DND-41 (cell line): ENCODE measurements at places on chromosomes 2 and 18.

GRCh38 chr18:9434122-9434701 is 41.1 kb upstream of the RALBP1 start:
- no peaks in the 10 kb centered on the region for H3K4me1 ChIP-seq
- no peaks in the 10 kb centered on the region for H3K27me3 ChIP-seq
- no peak overlapping the region for H3K4me3 ChIP-seq
- H3K36me3 ChIP-seq = no peaks in the 10 kb centered on the region
- H3K27ac ChIP-seq = no peak overlapping the region
- no peak for DNase-seq

GRCh38 chr2:136205615-136206014 is 87.7 kb upstream of the CXCR4 start:
- H3K27me3 ChIP-seq = no peaks in the 10 kb centered on the region
- no peak for DNase-seq
- no peaks in the 10 kb centered on the region for H3K4me1 ChIP-seq
- H3K27ac ChIP-seq = no peak overlapping the region

DNA sequence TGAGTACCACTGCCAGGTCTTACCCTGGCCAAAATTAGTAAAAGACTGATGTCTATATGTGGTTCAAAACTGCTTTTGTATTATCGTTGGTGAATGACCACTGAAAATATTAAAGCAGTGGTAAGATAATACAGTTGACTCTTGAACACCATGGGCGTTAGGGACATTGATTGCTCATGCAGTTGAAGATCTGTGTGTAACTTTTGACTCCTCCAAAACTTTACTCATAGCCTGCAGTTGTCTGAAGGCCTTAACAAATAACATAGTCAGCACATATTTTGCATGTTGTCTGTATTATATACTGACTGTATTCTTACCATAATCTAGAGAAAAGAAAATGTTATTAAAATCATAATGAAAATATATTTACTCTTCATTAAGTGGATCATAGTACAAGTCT is 5.8 kb upstream of the ANKRD12 start:
- H3K4me3 ChIP-seq = no peak overlapping the region
- no peak overlapping the region for H3K27ac ChIP-seq
- no peak for DNase-seq
- H3K36me3 ChIP-seq = peaks cover 79% of the 10 kb centered on the region

GRCh38 chr2:13006426-13006825 is 289.7 kb downstream of the TRIB2 start:
- H3K27me3 ChIP-seq = no peaks in the 10 kb centered on the region
- no peak for DNase-seq
- no peak overlapping the region for H3K27ac ChIP-seq

- peaks cover 24% of the 10 kb centered on the region for H3K4me1 ChIP-seq
- H3K27me3 ChIP-seq = no peaks in the 10 kb centered on the region
- no peaks in the 10 kb centered on the region for H3K36me3 ChIP-seq
- H3K27ac ChIP-seq = no peak overlapping the region
- H3K4me3 ChIP-seq = no peak overlapping the region
These were observed 14.2 kb downstream of the MTX2 start for GRCh38 chr2:176283291-176284068.

DNA sequence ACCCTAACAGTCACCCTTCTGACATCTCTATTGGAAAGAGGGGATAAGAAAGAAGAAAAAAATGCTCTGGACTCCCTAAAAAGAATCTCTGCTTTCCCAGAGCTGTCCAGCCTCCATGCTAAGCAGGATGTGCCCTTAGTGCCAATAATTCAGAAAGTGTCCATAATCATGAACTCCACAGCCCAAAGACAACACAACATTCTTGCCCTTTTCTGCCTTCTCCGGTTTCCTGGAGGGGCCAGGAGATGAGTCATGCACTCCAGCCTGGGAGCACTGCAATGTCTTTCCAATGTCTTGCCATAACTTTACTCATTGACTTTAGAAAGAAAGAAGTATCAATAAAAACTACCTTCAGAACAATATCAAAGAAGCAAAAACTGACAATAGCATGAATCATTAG is 44.0 kb downstream of the KLF7 start:
- H3K4me3 ChIP-seq = no peak overlapping the region
- no peaks in the 10 kb centered on the region for H3K36me3 ChIP-seq
- no peak for DNase-seq
- H3K4me1 ChIP-seq = no peaks in the 10 kb centered on the region

DNA sequence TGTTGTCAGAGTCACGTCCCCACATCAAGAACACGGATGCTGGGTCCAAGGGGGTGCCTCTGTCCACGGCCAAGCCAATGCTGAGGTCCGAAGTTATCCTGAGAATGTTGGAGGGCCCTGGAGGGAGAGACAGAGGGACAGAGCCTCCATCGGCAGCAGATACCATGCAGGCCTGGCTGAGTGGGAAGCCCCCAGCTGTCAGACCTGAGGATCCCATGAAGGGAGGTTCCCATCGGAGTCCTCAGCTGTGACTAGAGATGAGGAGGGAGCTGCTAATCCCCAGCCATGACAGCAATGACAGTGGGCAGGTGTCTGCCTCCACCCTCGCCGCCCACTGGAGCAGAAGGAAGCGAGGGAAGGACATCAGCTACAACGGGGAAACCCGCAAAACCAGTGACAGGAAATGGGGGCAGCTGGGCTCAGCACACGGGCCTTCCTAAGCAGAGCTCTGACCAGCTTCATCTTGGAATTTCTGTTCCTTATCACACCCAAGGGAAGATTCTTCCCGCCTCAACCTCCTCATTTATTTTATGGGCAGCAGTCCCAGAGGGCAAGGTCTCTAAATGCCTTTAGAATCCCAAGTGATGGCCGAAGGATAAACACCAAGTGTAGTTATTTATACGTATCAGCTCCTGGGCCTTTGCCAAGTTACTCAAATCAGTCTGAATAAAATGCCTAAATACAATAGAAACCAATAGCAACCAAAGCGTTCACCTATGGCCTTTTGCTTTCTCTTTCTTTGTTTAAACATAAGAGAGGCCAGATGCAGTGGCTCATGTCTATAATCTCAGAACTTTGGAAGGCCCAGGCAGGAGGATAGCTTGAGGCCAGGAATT is 32.2 kb downstream of the FAM178B start:
- H3K4me3 ChIP-seq = no peak overlapping the region
- H3K27me3 ChIP-seq = peaks cover 12% of the 10 kb centered on the region
- H3K36me3 ChIP-seq = no peaks in the 10 kb centered on the region
- DNase-seq = no peak
- H3K27ac ChIP-seq = no peak overlapping the region

DNA sequence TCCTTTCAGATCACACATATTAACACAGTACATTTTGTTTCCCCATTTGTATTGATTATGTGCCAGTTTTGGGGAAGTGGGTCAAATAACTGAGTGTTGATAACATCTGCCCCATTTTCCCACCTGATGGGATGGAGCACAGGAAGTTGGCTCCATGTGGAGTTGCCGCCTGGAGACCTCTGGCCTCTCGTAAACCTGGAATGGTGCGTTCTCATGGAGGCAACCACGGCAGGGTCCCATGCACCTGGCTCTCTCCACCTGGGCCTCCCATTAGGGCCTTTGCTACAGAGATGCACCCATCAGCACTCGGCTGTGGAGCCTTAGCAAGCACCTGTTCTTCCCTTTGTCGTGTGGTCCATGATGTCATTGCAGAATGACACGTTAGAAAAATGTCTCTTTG is 130.6 kb downstream of the MBP start:
- no peak overlapping the region for H3K4me3 ChIP-seq
- no peaks in the 10 kb centered on the region for H3K36me3 ChIP-seq
- H3K27ac ChIP-seq = peak overlapping the region; percentile 22
- H3K27me3 ChIP-seq = no peaks in the 10 kb centered on the region
- no peak for DNase-seq

- H3K4me3 ChIP-seq = no peak overlapping the region
- no peaks in the 10 kb centered on the region for H3K27me3 ChIP-seq
- no peak overlapping the region for H3K27ac ChIP-seq
- no peaks in the 10 kb centered on the region for H3K36me3 ChIP-seq
- no peak for DNase-seq
- no peaks in the 10 kb centered on the region for H3K4me1 ChIP-seq
These were observed 1.1 kb upstream of the ONECUT2 start for GRCh38 chr18:57433934-57434535.

DNA sequence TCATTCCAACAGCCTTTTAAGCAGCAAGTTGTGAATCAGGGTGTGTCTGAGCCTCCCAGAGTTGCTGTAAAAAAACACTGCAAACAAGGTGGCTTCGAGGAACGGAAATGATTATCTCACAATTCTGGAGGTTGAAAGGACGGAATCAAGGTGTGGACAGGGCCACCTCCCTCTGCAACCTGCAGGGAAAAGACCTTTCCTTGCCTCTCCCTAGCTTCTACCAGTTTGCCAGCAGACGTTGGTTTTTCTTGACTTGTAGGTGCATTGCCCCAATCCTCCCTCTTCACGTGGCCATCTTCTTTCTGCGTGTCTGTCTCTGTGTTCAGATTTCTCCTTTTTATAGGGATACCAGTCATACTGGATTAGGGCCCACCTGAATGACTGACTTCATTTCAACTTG is 24.8 kb upstream of the TMEM131 start:
- H3K36me3 ChIP-seq = no peaks in the 10 kb centered on the region
- H3K4me1 ChIP-seq = no peaks in the 10 kb centered on the region
- no peak overlapping the region for H3K27ac ChIP-seq
- H3K4me3 ChIP-seq = no peak overlapping the region

DNA sequence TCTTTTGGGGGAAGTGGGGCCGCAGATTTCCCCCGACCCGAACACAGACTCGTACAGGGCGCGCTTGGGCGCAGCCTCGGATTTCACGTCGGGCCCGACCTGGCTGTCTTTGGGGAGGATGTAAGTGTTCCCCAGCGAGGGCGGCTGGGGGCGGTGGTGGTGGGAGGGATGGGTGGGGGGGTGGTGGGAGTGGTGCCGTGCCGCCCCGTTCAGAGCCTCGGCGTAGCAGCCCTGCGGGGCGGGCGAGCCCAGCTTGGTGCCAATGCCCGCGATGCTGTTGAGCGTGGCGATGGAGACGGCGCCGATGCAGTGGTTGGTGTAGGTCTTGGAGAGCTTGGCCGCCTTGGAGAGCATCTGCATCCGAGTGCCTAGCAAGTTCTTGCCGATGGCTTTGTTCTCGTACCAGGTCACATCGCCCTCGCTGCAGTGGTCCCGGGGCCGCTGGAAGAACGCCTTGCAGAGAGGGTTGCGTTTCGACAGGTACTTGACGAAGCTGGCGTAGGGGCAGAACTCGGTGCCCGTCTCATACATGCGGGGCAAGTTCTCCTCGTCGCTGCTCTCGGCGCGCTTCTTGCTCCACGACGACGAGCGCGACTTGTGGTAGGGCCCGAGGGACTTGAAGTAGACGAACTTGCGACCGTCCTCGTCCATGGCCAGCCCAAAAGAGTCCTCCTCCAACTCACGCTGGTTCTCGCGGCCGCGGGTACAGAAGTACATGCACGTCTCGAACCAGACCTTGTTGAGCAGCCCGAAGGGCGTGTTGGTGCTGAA is 1.3 kb downstream of the KCTD1 start:
- H3K4me1 ChIP-seq = peaks cover 69% of the 10 kb centered on the region
- H3K27ac ChIP-seq = peak overlapping the region; percentile 37
- H3K4me3 ChIP-seq = peak overlapping the region; percentile 71

GRCh38 chr2:29051730-29052129 is 22.6 kb downstream of the PCARE start:
- peaks cover 15% of the 10 kb centered on the region for H3K27me3 ChIP-seq
- no peaks in the 10 kb centered on the region for H3K36me3 ChIP-seq
- no peak for DNase-seq
- H3K27ac ChIP-seq = no peak overlapping the region
- H3K4me3 ChIP-seq = no peak overlapping the region
